Activated CD4-positive, alpha-beta memory T cell treated with anti-CD3 and anti-CD28 coated beads, Interleukin-2, amount 10 ng/mL, durations not matched to agents 7 days and 5 days (primary cell): ENCODE measurements at places on chromosomes 3 and 15. TPM values are rescaled to one million over a fixed set of nuclear protein-coding genes. Genes with fewer than 3 reads are reported as not detected.
A peak's percentile ranks its signal among the peaks of the same experiment; 100 is the strongest.

The PTX3 gene
- not detected for total RNA-seq

- peak; percentile 82 for DNase-seq
Measured at GRCh38 chr3:196639483-196640296, at the start of gene NRROS. NRROS (plus strand) TSS chr3:196639694; CDS start chr3:196654540, 14,846 bp downstream.

DNA sequence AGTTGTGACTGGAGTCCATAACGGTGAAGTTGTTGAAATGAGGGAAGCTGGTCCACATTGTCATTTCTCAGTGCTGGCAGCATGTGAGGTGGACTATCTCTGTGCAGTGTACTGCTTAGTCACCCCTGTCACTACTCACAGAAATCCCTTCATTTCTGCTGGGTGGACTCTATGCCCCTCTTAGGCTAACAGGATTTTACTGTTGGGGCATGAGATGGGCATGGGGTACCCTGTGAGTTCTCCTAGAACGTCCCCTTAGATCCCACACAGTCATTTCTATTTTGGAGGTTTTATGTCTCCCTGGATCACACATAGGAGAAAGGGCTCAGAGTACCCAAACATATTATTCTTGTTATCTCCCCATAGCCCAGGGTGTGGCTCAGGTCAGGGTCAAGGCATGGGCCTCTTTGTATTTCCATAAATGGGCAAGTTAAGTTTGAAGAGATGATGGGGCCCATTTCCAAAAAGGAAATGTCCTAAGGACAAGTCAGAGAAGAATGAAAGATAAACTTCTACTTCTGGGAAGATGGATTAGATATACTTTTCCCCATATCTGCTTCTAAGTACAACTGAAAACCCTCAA lies 15.2 kb downstream of the P2RY1 start:
- no peak for DNase-seq

DNA sequence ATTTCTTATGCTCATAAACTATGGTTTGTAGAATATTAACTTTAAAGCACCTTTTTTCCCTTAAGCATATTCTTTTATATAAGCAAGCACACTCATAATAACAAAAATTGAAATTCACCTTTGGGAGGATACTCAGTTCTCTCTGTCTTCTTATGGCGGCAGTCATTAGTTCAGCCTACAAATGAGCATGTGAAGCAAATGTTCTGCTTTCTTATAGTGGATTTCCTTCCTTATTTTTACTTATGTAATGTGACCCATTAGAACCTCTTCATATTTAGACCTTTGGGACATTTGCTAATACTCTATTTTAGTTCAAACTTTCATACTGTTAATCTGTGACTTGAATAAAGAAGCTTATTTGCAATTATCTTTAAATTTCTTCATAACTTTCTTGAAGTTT lies at the start of gene P2RY13:
P2RY13 (minus strand) TSS at position 187 of the 400 bp plus-strand sequence; CDS start at position 166, 21 bp downstream.
- DNase-seq = no peak

The GPR156 gene
- total RNA-seq = not detected

The LEKR1 gene
- 1.6 TPM for total RNA-seq

GRCh38 chr3:45134758-45135521 lies 11.2 kb downstream of the CDCP1 start:
- no peak for DNase-seq

The GNAT1 gene
- not detected for total RNA-seq

DNA sequence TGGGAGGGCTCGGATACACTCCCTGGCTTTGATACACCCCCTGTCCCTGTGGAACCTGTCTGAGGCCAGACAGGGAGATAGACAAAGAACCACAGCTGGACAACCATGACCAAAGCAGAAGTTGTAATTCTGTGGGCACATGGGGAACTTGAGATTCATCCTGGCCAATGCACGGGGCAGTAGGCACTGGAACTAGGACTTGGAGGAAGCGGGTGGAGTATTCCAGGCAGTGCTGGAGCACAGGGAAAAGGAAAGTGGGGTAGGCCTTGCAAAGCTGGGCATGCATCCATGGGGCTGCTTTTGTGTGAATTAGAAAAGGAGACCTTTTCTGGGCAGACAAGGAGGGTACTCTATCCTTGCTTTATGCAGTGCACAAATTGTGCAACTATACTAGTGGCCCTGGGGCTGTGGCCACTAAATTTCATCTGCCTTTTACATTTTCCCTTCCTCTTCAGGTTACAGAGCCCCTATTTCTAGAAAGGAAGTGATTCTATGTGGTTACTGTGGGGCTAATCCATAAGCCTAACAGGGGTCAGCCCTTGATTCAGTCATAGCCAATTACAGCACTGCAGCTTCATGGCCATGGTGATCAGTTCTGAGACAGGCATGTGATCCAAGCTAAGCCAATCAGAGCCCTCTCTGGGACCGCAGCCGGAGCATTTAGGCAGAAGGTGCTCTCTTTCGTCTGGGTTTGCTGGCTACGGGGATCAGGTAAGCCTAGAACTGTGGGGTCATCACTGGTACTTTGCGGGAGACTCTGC lies 21.0 kb downstream of the CRABP1 start:
- DNase-seq = no peak

- DNase-seq = no peak
Measured at GRCh38 chr15:99509686-99510461, 55.9 kb upstream of the MEF2A start.
